ENCODE measurements at places on chromosomes 3 and 15.

GRCh38 chr3:153069598-153070510 lies 92.2 kb upstream of the RAP2B start:
- DNase-seq, result no peak

GRCh38 chr3:130901463-130902204 lies 7.8 kb downstream of the ATP2C1 start:
- no peak for DNase-seq

DNA sequence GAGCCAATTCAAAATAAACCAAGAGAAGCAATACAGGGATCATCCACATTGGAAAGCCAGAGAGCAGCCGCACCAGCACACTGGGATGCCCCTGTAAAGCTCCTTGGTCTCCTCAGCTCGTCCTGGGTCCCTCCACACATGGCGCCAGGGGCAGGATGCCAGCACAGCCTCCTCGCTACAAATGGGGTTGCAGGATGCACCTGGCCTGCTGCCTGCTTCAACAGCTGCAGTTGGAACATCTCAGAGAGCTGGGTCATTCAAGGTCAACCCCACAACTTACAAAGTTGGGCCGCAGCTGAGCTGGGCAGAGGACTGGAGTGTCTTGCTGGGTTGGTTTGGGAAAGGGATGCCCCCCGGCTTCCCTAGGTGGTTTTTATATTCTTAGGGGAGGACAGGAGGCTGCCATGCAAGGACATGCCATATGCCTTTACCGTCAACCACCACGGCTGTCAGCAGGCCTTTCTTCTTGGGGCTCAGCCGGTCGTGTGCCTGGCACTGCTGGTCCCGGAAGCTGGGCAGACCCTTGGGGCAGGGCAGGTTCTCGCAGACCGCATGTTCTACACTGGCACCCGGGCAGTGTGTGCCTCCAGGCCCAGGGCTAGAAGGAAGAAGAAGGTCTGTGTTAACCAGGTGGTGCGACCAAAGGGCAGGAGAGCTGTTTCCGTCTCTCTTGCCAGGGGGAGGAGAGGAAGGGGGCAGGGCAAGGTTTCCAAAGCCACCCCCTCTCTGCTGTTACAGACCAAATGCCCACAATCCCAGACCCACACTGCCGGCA lies 225.2 kb downstream of the ADAMTS17 start:
- no peak for DNase-seq

GRCh38 chr3:52253314-52254304 lies 8.1 kb downstream of the PPM1M start:
- no peak for DNase-seq

DNA sequence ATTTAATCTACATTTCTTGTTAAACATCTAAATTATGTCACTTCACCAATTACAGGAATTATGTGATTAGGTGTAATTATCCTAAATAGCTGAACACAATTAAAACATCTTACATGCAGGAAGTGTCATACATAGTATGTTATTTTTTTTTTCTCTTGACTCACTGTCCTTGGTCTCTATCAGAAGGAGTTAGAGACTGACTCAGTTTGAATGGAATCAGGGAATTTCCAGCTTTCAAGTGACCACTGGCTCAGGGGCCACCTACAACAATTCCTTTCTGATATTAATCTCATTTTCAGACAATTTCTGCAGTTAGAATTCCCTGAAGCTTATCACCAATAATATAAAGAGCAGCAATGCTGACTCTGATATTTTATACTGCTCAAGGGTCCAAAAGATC lies 400.7 kb downstream of the ROBO1 start:
- no peak for DNase-seq

- DNase-seq, result no peak
Observed at GRCh38 chr15:96285305-96285704, 45.2 kb upstream of the NR2F2 start.

GRCh38 chr3:9110802-9111201 lies 138.6 kb downstream of the SRGAP3 start:
- no peak for DNase-seq

DNA sequence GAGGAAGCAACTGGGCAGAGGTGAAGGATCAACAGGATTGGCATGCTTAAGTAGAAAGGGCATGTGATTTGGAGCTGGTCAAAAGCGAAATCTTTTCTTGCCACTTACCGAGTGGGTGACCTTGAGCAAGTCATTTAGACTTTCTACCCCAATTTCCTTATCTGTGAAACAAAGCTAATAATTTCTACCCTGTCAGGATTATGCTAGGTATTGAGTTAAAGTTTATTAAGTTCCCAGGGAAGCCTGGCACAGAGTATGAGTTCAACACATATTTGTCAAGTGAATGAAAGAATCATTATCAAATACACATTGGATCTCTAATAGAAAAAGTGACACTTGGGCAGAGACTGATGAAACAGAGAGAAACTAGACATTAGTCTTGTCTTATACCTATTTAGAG lies 66.4 kb upstream of the FRMD4B start:
- no peak for DNase-seq

DNA sequence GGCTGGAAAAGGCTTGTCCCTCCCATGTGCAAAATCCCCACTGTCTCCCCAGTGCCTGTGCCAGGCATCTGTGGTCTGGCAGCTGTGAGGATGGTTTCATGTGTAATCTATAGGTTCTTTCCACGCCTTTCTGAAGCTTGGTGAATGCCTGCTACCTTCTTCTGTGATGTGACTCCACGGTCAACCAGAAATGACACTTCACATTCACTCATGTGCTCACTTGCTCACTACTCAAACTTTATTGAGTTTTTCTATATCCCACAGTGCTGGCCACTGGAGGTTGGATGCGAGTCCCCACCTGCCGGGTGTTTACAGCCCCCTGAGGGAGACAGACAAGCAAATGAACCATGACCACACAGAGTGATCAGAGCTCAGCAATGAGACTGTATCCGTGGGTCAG lies 27.9 kb upstream of the TLE3 start:
- no peak for DNase-seq

DNA sequence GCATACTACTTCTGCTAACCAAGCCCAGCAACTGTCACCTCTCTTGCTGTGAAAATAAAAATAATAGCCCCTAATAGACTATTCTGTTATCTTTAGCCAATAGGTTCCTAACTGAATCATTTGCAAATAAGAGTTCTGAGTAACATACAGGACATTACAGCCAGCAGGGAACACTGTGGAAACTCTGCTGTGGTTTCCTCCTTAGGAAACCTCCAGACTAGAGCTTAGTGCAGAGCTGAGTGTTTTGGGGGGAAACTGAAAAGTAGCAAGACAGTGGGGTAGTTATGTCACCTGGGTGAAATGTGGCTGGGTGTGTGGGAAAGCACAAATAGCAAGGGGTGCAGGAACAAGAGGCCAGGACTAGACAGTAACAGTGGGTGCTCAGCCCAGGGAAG lies 32.4 kb downstream of the DZIP1L start:
- DNase-seq, result no peak

- DNase-seq, result no peak
Observed at GRCh38 chr3:172213904-172214303, 174.5 kb downstream of the FNDC3B start.

- no peak for DNase-seq
Observed at GRCh38 chr3:140434261-140434905, 243.5 kb upstream of the TRIM42 start.

DNA sequence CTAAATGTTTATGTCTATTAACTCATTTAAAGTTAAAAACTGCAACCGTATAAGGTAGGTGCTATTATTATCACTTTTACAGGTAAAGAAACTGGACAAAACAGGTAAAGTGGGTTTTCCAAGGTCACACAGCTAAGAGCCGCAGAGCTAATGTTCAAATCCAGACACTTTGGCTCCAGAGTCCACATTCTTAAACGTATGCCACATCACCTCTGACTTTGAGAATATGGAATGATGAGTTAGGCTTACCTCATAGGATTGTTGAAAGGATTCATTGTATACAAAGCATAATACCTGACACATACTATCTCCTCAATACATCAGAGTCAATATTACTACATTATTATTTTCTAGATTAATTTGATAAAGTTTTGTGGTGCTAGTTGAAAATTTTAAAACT lies 240.9 kb upstream of the STT3B start:
- no peak for DNase-seq

DNA sequence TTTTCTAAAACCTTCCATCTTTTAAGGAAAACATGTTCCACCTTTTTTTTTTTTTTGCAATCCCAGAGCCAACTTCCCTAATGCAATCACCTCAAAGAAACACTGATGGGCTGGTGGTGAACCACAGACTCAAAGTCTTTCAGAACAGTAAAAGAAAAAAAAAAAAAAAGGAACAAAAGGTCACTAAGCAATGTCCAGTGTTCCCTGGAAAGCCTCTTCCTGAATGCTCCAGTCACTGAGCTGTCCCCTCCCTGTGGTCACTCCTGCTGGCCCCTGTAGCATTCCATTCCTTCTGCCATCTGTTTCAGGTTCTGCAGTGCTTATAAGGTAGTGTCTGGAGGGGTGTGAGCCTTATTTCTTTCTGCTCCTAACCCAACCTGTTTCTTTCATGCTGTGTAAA lies 53.3 kb downstream of the AAGAB start:
- no peak for DNase-seq

GRCh38 chr3:36957063-36957462 lies 12.2 kb upstream of the TRANK1 start:
- DNase-seq, result peak; percentile 36

DNA sequence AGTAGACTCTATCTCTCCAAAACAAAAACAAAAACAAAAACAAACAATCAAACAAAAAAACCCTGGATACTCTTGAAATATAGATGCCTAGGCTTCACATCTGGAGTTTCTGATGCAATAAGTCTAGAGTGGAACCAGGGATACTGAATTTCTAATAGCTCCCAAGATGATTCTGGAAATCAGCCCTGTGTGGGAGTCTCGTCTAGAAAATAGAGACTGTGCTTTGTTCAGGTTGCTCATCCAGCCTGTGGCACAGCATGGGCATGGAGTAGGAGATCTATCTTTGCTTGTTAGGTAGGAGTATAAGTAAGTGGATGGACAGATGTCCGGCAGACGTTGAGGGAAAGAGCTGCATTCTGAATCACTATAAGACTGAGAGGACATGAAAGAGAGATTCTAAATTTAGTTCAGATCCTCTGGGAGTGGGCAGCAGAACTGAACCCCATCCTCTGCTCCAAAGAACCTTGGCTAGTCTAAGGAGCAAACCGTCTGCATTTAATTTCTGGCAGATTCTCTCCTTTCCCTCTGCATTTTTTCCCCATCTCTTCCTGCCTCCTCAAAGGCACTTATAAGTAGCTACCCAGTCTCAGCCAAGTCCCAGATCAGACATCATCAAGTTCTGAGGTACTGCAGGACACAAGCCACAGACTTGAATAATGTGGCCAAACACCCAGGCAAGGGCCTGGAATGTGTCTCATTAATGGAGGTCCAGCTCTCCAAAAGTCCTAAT lies 92.6 kb upstream of the STRIT1 start:
- no peak for DNase-seq

DNA sequence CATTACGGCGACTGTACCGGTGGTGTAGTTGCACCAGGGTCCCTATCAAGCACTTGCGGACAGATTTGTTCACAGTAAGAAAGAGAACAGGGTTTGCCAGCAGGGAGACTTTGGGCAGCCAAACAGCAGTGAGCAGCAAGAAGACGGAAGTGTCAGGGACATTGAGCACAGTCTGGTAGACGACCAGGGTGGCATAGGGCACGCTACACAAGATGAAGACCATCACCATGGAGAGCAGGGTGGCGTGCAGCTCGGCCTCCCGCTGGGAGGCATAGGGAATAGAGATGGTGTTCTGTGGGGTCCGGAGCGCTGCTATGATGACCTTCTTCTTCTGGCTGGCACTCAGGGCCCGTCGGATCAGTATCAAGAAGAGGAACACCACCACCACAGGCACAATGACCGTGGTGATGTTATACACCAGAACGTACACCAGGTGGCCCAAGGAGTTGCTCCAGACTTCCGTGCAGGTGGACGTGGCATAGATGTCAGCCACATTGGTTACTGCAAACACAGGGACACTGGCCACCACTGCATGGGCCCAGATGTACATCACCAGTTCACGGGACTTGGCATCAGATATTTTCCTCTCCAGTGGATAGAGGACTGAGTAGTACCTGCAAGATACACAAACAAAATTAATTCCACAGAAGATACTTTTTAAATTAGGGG lies 19.1 kb upstream of the FSIP1 start:
- DNase-seq, result peak; percentile 55

DNA sequence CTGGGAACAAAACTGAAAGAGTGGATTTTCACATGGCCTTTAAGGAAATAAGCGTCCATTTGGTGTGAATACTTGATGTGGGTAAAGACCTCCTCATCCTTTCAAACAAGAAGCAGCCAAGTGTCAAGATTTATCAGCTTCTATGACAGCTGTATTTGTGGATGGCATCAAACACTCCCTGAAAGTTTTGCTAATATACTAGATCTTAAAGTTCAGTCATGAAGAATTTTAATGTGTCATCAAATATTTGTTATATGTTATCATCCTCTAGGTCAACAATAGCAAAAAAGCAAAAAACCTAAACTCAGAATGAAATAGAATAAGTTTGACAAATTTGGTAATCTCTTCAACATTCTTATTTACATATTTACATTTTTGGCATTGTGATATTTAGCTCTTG lies 29.1 kb upstream of the LYSMD4 start:
- no peak for DNase-seq

DNA sequence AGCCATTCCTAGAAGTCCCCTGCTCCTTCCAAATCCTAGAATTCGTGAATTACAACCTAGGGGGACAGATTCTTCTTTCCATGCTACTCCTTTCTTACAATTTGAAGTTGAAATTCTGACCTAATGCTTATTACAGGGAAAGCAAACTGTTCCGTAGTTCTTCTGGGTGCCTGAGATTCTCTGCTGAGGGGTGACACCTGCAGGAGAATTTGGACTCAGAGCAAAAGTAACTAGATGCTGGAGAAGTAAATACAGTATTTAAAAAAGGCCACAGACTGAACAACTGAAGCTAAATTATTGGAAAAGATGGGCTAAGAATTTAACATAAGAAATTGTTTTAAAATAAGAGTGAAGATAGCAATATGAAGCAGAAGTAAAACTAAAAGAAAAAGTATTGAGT lies 37.9 kb downstream of the ACAD9 start:
- DNase-seq, result no peak

- no peak for DNase-seq
Observed at GRCh38 chr3:195230244-195230643, 40.7 kb downstream of the XXYLT1 start.
